ENCODE measurements at places on chromosomes 2 and 18.

DNA sequence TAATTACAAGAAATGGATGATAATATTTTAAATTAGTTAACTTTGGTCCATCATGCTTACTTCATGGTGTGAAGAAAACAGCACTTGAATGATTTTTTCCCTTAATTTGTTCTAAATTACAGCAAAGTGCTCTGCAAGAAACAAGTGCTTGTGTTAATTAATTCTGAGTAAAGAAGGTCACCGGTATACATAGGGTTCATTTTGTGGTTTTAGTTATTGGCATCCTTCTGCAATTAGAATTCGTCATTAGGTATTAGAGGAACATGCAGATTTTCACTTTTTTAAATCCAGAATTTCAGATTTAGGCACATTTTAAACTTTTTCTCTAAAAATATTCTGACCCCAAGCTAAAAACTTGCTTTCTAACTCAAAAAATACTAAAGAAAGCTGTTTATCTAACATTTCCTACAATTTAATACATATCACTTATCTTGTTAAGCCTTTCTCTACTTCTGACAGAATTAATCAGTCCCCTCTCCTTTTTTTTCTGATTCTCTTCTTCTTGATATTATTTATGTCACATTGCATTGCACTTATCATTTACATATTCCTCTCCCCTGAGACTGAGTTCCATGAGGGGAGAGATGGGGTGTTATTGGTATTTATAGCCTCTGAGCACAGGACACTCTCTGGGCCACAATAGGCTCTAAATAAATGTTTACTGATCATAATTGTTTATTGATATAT, 129.2 kb downstream of the PLA2R1 start:
- no peak for DNase-seq

GRCh38 chr2:182447863-182448262, 21.0 kb upstream of the PDE1A start:
- DNase-seq = no peak

- no peak for DNase-seq
Observed at GRCh38 chr2:108884619-108885018, 98.0 kb downstream of the CCDC138 start.

DNA sequence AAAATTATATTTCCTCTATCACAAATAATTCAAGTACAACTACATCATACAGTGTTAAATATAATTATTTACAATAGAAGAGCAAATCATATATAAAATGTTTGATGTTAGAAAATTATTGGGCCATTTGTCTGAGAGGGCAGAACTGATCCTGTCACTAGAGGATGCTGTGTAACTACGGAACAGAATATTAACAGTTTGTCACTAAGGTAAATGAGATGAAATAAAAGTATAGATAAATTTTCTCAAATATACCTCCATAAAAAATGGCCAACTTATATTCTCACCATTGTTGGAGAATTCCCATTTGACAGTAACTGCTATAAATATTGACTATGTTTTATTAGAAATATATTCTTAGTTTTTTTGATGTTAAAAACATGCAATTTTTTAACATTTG, 1067.4 kb upstream of the DDX18 start:
- DNase-seq = no peak

- DNase-seq = no peak
Observed at GRCh38 chr2:133026536-133027177, 356.7 kb upstream of the LYPD1 start.

GRCh38 chr2:129901754-129902415, 77.6 kb upstream of the RAB6C start:
- DNase-seq = no peak

GRCh38 chr2:183998797-183999190, 599.5 kb upstream of the ZNF804A start:
- DNase-seq = no peak

GRCh38 chr2:203949228-203949627, 12.7 kb downstream of the ICOS start:
- DNase-seq = no peak

GRCh38 chr2:200810998-200811332, 745 bp upstream of the BZW1 start:
- no peak for DNase-seq

DNA sequence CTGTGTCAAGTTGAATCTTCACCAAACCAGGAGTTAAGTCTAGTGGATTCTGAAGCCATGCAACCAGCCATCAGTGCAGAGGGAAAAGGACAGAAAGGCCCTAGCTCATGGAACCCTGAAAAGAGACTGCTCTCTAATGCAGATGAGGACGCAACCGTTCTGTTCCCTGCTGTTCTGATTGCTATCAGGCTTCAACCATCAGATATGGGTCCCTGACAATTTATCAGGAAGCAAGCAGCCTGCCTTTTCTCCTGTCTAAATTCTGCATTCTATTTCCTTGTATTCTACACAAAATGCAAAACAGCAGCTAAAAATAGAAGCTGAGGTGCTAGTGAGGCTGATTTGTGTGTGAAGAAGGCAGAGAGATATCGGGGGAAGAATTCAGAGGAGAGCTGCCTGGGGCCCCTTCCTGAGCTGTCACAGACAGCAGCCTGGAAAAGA, 68.4 kb upstream of the RTN4 start:
- DNase-seq = no peak

GRCh38 chr18:60247103-60247502, 125.5 kb downstream of the MC4R start:
- DNase-seq = no peak
